Anterior cingulate cortex (tissue), 58 donors: ENCODE measurements at places on chromosomes 4 and X.

- no peak for DNase-seq
Observed at GRCh38 chr4:57877047-57877458, 766.9 kb upstream of the IGFBP7 start.

GRCh38 chr4:15963576-15963975 is 601 bp upstream of the FGFBP2 start:
- no peak for DNase-seq

DNA sequence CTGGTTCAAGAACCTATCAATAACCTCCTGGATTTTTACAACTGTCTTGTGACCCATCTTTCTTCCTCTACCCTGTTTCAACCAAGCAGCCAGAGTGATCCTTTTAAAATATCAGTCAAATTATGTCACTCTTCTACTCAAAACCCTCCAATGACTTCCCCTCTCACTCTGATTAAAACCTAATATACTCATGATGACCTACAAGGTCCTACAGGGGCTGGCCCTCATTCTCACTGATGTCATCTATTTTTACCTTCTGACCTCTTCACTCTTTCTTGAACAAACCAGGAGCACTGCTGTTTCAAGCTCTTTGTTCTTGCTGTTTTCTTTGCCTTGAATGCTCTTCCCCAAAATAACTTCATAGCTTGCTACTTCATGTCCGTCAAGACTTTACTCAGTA is 48.5 kb downstream of the ARHGEF38 start:
- DNase-seq = no peak

DNA sequence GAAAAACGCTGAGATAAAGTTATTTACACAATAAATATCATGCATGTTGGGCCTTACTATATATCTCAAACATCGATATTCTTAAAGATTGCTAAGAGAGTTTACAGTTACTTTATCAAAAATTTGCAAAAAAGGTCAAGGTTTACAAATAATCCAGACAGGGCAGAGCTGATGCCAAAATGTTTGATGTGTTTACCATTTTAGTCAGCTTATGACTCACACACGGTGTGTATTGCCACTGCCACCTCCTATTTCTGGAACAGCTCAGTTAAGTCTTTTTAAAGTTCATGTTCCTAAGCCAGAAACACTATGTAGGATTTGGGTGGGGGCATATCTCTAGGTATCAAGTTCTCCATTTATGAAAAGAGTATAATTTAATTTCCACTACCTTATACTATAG is 580.6 kb downstream of the INPP4B start:
- no peak for DNase-seq

DNA sequence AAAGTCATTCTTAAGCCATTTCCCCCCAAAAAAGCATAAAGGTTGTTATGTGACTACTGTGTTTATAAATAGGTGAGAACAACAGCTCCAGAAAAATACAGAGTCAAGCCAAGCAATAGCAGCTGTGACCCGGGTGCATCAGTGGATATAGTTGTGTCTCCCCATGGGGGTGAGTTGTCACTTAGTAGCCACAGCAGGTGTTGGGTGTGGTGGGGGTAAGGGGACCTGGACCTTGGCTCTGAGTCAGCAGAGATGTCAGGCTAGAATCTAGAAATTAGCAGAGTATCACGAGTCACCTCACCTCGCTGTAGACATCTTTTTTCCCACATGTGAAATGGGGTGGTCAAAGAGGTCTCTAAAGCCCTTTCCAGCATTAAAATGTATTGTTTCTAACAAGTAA is 42.4 kb downstream of the MOSPD2 start:
- no peak for DNase-seq

- no peak for DNase-seq
Observed at GRCh38 chr4:83231620-83232076, 53.0 kb downstream of the COQ2 start.

- no peak for DNase-seq
Observed at GRCh38 chr4:103449296-103450023, 251.3 kb upstream of the CENPE start.

DNA sequence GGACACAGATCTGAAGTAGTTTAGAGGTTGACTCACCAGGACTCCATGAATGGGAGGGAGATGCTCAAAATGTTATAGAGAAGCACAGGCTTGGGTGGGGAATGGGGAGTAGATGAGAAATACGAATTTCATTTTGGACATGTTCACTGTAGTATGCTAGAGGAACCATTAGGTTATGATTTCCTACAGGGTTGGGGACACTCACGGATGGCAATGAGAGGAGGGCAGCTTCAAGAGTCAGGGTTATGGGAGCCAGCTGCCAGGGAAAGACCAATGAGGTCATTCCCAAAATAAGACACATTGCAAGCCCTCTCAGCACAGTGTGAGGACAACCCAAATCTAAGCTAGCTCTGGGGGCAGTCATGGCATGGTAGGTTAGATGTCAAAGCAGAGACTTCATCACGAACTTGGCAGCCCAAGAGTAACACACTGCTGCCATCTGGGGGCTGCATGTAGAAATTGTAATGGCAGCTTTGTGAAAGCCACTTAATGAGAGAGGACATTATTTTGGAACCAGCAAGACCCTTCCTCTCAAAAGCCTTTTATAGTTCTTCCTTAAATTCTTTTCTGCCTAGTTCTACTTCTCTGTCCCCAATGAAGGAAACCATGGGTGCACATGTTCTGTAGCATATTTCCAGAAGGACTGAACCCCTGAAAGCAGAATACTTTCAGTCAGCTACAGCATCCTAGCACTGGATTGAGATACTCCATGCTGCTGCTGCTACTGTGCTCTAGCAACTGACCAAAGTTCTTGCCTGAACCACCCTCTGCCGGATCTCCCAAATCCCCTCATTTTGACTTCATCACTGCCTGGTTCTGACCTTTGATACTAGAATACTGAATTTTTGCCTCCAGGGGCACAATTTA is 16.2 kb upstream of the ZCCHC12 start:
- DNase-seq = peak; percentile 13

DNA sequence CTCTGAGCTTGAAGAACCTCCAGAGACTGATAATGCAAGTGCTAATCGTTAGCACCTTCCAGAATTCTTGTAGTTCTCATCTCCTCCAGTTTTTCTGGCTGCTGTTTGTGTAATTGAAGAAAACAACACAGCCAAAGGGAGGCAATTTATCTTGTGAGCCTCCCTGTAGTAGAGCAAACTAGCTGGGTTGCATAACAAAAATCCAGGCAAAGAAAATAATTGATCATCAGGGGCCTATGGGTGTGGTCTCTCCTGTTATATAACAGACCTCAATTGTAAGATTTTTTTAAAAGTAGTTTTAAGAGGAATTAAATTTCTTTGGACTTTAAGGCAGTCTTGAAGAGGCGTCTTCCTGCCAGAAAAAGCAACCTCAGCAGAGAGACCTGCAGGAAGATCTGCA is 817.0 kb downstream of the CENPC start:
- no peak for DNase-seq

DNA sequence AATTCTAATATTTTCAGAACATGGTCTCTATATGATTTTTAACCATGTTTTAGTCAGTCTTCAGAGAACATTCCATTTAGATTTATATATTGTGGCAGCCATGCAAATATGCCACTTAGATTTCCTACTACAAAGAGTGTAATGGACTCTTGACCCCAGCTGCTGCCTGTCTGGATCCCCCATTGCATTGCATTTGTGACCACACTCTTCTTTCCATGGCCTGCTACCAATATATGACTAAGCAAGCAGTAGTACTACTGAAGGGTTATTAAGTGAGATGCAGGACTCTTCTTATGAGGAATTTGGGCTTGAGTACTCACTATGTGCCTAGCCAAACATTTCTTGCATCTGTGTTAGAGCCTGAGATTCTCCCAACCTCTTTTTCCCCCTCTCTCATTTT is 306.8 kb downstream of the PDHA2 start:
- DNase-seq = no peak

- no peak for DNase-seq
Observed at GRCh38 chr4:96974295-96974694, 1134.4 kb downstream of the PDHA2 start.

- DNase-seq = no peak
Observed at GRCh38 chr4:127781300-127782024, 660 bp upstream of the HSPA4L start.

- peak; percentile 4 for DNase-seq
Observed at GRCh38 chr4:41260116-41260733, 3.5 kb downstream of the UCHL1 start.

DNA sequence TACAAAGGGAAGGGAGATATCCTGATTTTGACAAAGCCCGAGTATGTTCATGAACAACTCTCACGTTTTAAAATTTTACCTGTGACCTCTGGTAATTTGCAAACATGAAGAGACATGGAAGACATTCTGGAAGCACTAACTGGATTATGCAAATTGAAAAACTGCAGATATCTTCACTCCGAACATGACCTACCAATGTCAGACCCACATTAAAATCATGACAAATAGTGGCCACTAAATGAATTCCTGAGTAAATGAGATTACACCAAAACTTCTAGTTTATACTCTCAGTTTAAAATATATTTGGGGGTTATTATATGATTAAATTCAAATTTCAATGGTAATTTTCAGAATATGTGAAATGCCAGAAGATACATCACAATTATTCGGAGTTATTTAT is 19.9 kb upstream of the CBR4 start:
- DNase-seq = no peak

- no peak for DNase-seq
Observed at GRCh38 chr4:80141543-80141942, 55.8 kb upstream of the PRDM8 start.

DNA sequence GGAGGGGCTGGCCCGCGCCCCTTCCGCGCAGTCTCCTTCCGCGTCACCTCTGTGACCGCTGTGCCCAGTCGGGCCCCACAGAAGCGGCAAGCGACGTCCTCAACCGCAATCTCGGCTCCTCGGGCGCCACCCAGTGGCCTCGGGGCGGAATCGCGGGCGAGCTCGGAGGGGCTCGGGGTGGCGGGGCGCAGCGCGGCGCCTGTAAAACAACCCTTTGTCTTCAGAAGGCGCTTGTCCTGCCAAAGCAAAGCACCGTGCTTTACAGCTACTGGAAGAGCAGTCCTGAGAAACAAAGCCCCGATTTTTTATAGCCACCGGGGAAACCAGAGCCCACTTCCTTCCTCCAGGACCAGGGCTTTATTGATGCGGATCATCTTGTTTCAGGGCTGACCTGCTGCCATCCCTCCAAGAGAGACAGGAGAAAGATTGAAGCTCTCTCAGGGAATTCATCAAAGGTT is 37.3 kb upstream of the CDKN2AIP start:
- DNase-seq = peak; percentile 76

- DNase-seq = no peak
Observed at GRCh38 chrX:15737190-15737958, 696 bp upstream of the CA5B start.

GRCh38 chrX:20270562-20270890 is 3.8 kb upstream of the RPS6KA3 start:
- DNase-seq = no peak

DNA sequence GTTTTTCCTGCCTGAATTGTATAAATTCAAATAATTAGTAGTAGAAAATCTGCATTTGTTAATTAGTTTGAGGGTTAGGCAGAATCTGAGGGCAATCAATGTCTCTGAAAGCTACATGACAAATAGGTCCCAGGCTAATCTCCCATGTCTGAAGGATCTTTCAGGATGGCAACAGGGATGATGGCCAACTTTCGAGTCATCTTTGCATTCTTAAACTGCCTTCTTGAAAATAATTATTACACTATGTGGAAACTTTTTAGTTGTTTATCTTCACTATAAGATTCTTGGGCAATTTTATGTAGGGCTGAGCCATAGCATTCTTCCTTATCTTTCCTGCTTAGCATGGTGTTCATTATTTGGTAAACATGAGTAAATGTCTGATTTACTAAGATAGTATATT is 490.3 kb upstream of the EPHA5 start:
- no peak for DNase-seq

DNA sequence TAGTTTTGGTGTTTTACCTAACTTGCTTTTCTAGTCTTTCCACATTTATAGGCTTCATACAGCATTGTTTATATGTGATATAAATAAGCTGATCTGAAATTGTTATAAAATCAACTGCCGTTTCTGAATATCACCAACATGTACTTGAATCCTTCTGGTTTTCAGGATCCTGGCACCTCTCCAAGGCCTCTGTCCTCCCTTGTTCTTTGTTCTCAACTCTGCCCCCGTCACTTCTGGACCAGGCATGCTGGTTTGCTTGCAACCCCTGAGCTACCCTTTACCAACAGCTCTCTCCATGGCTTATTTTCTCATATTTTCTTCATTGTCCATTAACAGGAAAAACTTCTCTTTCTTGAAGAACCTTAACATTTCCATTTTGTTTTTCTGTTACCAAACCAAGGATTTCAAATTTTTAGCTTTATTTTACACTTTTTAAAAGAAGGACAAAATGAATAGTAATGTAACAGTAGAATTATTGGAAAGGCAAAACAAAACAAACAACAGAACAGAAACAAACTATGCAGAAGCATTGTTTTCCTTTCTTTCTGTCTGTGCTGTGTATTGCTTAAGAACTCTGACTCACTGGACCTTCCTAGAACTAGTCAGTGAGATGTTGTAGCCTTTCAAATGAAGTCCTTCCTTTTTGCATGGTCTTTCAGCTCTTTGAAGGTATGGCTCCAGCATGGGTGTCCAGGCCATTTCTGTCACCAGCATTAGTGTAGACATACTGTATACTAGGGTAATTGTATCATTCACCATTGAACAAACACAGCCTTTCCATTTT is 44.8 kb downstream of the BANK1 start:
- no peak for DNase-seq

- no peak for DNase-seq
Observed at GRCh38 chr4:95180531-95181242, 368.1 kb downstream of the UNC5C start.

DNA sequence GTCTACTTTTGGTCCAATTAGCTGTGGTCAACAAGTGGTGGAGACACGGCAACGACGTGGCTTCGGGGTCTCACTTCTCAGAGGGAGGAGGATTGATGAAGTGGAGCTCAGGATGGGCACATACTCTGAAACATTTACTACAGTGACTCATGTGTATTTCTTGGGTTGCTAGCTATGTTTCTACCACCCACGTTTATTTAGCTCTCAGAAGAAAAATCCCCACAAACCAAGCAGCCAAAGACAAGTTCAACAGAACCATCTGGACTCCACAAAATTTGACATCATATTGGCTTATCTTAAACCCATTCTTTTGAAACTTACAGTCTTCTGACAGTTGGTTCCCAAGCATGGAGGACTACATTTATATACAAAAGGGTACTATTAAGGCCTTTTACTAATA is 158.0 kb downstream of the CBLL2 start:
- DNase-seq = no peak

- no peak for DNase-seq
Observed at GRCh38 chr4:77449171-77449570, 156.4 kb upstream of the CXCL13 start.

DNA sequence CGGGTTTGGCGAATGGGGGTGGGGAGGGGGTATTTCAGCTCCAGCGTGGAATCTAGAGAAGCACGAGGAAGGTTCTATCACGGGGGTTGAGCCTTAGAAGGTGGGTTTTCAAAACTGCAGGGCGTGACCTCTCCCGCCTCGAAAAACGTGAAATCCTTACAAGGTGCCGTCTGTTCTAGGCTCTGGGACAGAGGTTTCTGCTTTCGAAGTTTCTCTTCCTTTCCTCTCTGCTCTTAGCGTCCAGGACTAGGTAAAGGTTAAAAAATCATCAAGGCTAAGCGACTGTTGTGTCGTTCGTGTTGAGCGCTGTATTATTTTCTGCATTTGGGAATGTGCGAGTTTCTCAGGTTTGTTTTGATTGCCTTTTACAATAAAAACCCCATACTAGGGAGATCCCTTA is 1.1 kb downstream of the FHL1 start:
- DNase-seq = no peak
